Stimulated activated CD4-positive, alpha-beta T cell treated with anti-CD3 and anti-CD28 coated beads, Interleukin-2, amount 100 ng/mL, for 24 hours (primary cell): ENCODE measurements at places on chromosomes 1 and 21.
A peak's percentile ranks its signal among the peaks of the same experiment; 100 is the strongest.

- no peak for DNase-seq
Measured at GRCh38 chr1:188599313-188599712, 1770.6 kb downstream of the PLA2G4A start.

GRCh38 chr1:172185211-172185610, 235.3 kb upstream of the C1orf105 start:
- no peak for DNase-seq

GRCh38 chr1:5835179-5835562, 157.1 kb downstream of the NPHP4 start:
- DNase-seq, result no peak

- DNase-seq, result no peak
Measured at GRCh38 chr1:202270871-202271326, 70.8 kb downstream of the UBE2T start.

DNA sequence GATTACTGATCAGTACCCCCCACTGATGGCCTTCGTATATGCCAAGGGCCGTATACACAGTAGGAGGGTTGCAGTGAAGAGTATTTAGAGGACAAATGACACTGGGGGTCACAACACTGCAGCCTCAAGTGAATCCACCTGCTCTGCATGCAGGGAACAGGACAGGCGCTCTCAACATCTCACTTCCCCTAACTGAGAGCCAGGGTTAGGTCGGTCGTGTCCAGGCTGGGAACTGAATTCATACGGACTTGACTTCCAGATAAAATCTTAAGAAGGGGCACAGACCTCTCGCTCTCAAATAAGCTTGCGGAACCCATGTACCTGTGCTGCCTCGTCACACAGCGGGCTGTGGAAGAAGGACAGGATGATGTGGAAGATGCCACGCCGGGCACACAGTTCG, 22.8 kb downstream of the MRAP start:
- DNase-seq, result no peak

DNA sequence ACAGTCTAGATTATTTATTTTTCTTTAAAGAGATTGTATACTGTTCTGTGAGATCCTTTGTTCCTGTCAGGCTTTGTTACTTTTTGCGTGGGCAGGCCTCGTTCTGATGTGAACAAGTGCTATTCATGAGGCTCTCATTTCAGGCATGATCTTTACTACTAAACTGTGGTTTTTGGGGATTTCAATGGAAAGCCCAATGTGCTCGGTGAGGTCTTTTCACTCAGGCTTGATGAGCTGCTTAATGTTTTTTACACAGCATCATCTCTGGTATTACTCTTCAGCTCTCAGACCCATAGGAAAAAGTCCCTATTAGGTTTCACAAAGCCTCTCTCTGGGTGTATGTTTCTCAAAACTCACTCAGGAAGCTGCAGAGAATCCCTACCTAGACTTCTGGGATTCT, 419.4 kb downstream of the GPATCH2 start:
- no peak for DNase-seq

DNA sequence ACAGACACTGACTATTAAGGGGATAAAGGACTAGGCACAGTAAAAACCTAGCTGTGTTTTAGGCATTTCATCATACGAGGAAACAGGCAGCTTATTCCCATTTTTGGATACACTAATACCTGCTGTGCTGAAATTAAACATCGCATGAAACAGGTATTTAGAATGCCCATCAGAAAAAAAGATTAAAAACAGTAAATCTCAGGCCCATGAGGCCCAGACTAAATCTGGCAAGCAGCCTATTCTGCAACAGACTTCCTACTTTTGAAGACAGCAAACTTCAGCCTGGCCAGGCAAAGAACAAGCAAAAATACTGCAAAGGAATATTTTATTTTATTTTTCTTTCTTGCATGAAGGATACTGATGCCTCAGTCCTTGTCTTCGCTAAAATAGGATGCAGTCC, 240.2 kb downstream of the LMO4 start:
- no peak for DNase-seq

- no peak for DNase-seq
Measured at GRCh38 chr1:167249702-167250101, 29.0 kb downstream of the POU2F1 start.

GRCh38 chr1:225458222-225458631, 30.4 kb upstream of the LBR start:
- no peak for DNase-seq

GRCh38 chr1:98480271-98480670, 181.2 kb upstream of the SNX7 start:
- DNase-seq, result no peak

GRCh38 chr1:15273274-15273673, 26.3 kb downstream of the FHAD1 start:
- DNase-seq, result no peak

GRCh38 chr1:24790490-24790889, 45.2 kb downstream of the CLIC4 start:
- no peak for DNase-seq

- no peak for DNase-seq
Measured at GRCh38 chr1:212867192-212867591, 9.1 kb downstream of the FLVCR1 start.

GRCh38 chr1:24955161-24955560, 25.1 kb upstream of the RUNX3 start:
- DNase-seq, result peak; percentile 69

- no peak for DNase-seq
Measured at GRCh38 chr1:23779826-23780371, 1.7 kb downstream of the PITHD1 start.

GRCh38 chr1:231786126-231786525, 159.5 kb downstream of the DISC1 start:
- DNase-seq, result no peak

GRCh38 chr21:42237577-42237976, 18.6 kb downstream of the ABCG1 start:
- DNase-seq, result peak; percentile 36

- peak; percentile 40 for DNase-seq
Measured at GRCh38 chr1:91885213-91885715, 687 bp downstream of the TGFBR3 start.

DNA sequence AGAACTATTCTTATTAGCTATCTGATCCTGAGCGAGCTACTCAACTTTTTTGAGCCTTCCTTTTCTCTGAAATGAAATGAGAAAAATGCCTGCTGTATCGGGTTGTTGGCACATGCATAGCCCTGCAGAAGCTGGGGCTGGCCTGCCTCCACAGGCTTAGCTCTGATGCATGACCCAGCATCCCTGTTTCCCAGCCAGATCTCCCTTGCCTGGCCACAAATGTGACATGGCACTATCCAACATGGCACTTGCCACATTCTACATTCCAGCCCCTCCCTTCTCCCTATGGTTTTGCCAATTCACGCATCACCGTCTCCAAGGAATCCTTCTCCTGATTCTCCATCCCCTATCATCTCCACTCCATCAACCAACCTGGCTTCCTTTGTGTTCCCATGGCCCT, 13.8 kb downstream of the RNU5D-1 start:
- no peak for DNase-seq

DNA sequence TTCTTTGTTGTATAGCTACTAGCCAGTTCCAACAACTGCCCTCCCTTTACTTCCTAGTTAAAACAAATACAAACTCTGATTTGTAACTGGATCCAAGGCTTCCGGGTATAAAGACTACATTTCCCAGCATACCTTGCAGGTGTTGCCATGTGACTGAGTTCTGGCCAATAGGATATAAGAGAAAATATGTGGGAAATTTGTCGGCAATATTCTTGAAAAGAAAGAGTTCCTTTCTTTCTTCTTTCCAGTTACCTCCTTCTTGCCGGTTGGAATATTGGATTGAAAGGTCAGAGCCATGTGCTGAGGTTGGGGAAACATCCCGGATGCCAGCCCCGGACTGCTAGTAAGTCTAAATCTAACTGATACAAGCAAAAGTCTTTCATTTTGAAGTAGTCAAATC, 23.0 kb upstream of the ZBTB40 start:
- DNase-seq, result no peak

DNA sequence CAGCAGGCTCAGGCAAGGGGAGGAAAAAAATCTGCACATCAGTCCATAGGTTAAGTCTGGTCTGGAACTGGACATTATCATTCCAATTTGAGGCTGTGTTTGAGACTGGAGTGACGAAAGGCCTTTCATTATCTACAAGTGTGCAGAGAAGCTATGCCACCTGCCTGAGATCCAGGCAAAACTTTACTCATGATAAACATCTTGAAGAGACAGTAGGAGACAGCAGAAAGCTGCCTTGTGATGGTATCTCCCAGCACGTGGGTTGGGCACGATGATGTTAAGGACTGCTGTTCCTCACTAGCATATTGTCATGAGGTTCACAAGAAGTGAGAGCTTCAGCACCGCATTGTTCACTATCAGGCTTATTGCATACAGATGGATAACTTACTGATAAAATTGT, 126.4 kb downstream of the PLXNA2 start:
- no peak for DNase-seq

DNA sequence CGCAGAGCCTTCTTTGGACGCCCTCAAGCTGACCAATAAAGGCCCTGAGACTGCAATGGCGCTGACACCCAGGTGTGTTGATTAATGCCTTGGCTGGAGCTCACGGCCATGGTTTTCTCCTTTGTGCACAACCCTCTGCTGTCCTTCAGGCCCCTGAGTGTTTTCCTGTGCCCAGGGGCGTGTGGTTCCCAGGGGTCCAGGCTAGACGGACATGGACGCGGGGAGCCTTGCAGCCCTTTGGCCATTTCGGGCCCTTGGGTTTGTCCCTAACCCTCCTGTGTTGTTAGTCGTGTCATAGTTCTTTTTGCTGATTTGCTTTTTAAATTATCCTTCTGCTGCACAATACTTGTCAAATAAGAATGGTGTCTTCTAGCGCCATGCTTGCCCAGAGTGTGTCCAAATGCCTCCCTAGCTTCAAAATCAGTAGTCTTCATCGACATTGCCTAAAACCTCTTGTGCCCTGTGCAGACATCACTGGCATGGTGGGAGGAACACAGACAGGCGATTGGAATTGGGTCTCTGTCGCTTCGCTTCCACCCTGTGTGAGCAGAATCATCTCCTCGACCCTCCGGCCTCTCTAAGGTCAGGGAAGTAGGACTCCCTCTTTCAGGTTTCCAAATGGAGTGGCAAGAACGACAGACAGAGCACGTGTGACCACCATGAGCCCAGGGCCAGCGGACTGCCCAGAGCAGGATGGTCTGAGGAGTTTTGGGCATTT, 1.9 kb downstream of the KRTAP10-4 start:
- no peak for DNase-seq

DNA sequence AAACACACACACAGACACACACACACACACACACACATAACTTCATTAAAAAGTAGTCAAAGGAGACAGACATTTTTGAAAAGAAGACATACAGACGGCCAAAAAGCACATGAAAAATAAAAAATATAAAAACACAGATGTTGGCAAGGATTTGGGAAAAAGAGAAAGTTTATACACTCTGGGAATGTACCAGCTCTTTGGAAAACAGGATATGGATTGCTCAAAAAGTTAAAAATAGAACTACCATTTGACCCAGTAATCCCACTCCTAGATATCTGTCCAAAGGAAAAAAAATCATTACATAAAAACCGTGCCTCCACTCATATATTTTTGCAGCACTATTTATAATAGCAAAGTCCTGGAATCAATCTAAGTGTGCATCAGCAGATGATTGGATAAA, 128.4 kb upstream of the C21orf91 start:
- DNase-seq, result no peak

DNA sequence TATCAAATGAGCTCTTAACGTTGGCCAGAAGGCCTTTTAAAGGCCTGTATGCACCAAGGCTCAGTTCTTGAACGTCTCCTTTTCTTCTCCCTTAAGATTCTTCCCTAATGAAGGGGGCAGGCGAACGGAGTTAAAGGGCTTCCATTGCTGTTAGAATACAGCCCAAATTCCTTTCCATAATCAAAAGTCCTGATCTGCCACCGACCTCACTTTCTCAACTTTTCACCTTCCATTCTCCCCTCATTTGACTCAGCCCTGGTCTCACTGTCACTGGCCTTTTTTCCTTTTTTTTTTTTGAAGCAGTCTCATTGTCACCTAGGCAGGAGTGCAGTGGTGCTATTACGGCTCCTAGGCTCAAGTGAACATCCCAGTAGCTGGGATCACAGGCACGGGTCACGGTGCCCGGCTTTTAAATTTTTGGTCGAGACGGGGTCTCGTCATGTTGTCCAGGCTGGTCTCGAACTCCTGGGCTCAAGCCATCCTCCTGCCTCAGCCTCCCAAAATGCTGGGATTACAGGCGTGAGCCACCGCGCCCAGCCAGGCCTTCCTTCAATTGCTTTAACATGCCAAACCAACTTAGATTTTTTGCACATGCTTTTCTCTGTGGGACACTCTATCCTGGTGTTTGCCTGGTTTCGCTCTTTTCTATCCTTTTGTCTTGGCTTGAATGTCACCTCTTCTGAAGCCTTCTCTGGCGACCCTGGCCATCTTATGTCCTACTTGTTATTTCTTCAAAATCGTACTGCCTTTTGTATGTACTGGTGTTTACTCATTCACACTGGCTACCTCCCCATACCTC, 612 bp upstream of the CMPK1 start:
- DNase-seq, result no peak

DNA sequence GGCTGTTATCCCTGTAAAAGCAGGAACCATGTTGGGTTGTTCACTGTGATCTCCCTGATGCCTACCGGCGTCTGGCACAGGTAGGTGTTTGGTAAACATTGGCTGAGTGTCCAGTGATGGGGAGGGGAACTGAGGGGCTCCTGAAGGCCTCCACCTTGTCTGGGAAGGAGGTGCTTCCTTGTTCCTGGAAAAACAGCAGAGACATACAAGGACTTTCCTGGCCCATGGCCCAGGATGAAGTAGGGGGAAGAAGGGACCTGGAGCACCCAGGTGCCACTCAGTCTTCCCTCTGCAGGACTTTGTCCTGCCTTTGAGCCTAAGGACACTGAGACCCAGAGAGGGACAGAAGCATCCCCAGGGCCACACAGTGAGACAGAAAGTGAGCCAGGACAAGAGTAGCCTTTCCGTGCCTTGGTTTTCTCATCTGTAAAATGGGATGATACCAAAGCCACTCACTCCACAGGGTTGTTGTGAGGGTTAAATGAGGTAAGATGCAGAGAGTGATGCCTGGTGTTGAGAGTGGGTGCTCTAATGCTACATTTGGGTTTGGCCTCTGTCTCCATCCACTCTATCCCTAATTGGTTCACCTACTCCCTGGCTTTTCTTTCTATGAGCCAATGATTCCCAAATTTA, 6.1 kb upstream of the HEYL start:
- no peak for DNase-seq

- no peak for DNase-seq
Measured at GRCh38 chr21:34548781-34549376, 36.9 kb upstream of the KCNE1 start.

GRCh38 chr1:94093396-94093795, 27.6 kb downstream of the ABCA4 start:
- no peak for DNase-seq

DNA sequence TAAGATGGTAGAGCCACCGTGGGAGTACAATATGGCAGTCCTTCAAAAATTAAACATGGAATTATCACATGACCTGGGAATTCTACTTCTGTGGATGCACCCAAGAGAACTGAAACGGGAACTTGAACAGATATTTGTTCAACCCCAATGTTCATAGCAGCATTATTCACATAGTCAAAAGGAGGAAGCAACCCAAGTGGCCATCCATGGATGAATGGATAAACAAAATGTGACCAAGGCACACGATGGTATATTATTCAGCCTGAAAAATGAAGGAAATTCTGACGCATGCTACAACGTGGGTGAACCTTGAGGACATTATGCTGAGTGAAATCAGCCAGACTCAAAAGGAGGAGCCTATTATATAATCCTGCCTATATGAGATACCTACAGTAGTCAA, 22.8 kb upstream of the LAPTM5 start:
- DNase-seq, result no peak
